ENCODE measurements at places on chromosomes 3 and 15. TPM values are rescaled to one million over a fixed set of nuclear protein-coding genes. Genes with fewer than 3 reads are reported as not detected.

DNA sequence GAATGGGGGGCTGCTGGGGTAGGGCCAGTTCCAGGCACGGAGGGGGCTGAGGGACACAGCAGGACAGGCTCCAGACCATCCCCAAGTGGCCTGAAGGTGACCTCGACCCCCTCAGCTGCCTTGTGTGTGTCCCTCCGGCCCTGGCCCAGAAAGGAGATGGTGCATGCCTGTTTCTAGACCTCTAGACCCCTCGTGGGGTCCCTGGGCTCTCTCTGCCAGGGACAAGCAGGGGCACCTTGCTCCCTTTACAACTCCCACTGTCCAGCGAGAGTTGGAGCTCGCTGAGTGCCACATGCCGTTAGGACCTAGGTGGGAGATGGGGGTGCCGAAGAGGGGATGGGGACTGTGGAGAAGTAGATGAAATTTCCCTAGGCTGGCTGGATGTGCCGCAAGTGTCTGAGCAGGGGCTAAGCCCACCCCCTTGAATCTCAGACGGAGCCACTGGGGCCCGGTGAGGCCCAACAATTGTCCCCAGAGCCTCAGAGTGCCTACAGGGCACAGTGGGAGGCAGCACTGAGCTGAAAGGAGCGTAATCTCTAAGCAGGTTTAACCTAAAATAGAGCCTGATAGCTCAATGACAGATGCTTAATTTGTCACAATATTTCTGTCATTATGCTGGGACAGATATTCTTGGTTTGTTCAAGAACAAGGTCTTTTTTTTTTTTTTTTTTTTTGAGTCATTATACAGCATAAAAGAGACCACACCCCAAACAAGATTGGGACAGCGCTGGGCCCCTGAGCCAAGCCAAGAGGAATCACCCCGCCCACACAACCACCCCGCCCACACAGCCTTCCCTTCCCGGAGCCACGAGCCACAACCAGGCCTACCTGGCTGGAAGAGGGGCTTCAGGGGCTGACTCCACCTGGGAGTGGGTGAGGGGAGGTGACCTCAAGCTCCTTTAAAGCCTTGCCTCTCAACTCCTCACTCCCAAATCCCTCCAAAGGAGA is 23.6 kb upstream of the KLF13 start:
- peak; percentile 43 for ATAC-seq

DNA sequence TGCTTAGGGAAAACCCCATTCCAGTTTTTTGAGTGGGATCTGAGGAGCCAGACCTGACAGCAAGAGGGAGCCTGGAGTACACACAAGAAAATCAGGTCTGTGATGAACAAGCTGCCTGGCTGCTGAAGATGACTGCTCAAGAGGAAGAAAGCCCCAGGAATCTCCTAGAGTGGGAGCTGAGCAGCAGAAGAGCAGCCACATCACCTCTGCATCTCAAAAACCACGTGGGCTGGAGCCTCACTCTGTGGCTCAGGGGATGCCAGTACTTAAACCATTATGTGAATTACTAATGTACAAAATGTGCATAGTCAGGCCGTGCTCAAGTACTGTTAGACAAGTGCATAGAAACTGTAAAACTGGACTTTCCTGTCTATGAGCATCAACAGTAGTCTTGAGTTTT is 52.4 kb downstream of the SLC9A9 start:
- ATAC-seq: peak; percentile 54

- no peak for ATAC-seq
Measured at GRCh38 chr3:40166997-40167396, 142.5 kb upstream of the EIF1B start.

GRCh38 chr15:67296684-67297083 is 42.1 kb downstream of the IQCH start:
- no peak for ATAC-seq

- no peak for ATAC-seq
Measured at GRCh38 chr3:186366206-186366605, 4.2 kb upstream of the DGKG start.

DNA sequence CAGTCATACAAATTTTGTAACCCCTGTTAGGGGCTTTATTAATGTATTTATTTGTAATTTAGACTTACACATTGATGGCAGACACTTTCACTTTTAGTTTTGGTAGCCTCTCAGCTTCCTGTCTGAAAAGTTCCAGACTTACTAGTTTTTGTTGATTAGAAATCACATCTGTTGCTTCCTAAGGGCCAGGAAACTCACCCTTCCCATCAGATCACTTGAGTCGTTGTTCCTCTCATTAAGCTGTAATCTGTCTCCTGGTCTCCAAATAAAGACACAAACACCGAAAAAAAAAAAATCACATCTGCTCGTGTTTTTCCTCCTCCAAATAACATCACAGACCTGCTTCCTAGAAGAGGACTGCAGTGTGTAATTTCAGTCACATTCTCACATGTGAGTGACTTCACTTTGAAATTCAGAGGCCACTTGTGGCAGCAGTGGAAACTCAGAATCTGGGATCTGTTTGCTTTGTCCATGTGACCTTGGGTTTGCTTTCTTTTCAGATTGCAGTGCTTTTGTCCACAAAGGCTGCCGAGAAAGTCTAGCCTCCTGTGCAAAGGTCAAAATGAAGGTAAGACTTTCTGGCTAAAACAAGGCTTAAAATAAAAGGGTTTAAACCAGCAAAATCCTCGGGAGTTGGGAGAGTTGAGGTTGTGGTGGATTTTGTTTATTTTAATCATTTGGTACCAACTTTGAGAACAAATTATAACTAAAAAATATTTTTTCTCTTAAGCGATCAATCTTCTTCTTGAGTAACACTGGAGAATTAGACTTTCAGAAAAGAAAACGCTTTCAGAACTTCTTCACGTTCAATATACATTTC is 87.0 kb downstream of the KLHL25 start:
- peak; percentile 17 for ATAC-seq

- ATAC-seq: no peak
Measured at GRCh38 chr15:31262143-31262530, 64.5 kb upstream of the KLF13 start.

GRCh38 chr3:116474032-116474780 is 28.9 kb upstream of the LSAMP start:
- ATAC-seq: no peak

- no peak for ATAC-seq
Measured at GRCh38 chr3:80750637-80751036, 982.8 kb upstream of the ROBO1 start.

LOXL1 gene
- total RNA-seq: 3.4 TPM

DNA sequence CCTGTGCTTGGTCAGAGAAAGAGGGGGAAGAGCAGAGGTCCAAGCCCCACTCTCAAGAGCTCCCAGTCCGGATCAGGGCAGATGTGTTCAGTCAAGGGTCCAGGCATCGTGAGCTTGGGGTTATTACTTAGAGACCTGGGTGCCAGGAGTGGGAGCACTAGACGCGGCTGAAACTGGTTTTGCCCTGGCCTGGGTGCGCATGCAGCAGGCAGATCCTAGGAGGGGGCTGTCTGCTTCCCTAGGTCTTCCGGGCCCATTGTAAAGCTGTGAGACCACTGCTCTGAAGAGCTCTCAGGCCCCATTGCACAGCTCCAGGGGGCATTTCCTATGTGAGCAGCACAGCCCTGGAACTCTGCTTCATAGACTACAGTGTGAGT is 204.9 kb upstream of the LINGO1 start:
- ATAC-seq: no peak

EPB42 gene
- not detected for total RNA-seq

CCK gene
- not detected for total RNA-seq

SH3GL3 gene
- total RNA-seq: not detected

- no peak for ATAC-seq
Measured at GRCh38 chr3:97684490-97684889, 80.1 kb upstream of the ARL6 start.

RCN2 gene
- total RNA-seq: 27.5 TPM

GRCh38 chr3:14295801-14296200 is 106.6 kb upstream of the SLC6A6 start:
- ATAC-seq: no peak

GOLGA6L2 gene
- not detected for total RNA-seq

- no peak for ATAC-seq
Measured at GRCh38 chr3:179376474-179376873, 29.0 kb downstream of the MFN1 start.
